Heart right ventricle (tissue), 16 donors: ENCODE measurements at places on chromosomes 3 and 15.

GRCh38 chr3:69103123-69103522 is 18.4 kb downstream of the ARL6IP5 start:
- DNase-seq, result no peak

DNA sequence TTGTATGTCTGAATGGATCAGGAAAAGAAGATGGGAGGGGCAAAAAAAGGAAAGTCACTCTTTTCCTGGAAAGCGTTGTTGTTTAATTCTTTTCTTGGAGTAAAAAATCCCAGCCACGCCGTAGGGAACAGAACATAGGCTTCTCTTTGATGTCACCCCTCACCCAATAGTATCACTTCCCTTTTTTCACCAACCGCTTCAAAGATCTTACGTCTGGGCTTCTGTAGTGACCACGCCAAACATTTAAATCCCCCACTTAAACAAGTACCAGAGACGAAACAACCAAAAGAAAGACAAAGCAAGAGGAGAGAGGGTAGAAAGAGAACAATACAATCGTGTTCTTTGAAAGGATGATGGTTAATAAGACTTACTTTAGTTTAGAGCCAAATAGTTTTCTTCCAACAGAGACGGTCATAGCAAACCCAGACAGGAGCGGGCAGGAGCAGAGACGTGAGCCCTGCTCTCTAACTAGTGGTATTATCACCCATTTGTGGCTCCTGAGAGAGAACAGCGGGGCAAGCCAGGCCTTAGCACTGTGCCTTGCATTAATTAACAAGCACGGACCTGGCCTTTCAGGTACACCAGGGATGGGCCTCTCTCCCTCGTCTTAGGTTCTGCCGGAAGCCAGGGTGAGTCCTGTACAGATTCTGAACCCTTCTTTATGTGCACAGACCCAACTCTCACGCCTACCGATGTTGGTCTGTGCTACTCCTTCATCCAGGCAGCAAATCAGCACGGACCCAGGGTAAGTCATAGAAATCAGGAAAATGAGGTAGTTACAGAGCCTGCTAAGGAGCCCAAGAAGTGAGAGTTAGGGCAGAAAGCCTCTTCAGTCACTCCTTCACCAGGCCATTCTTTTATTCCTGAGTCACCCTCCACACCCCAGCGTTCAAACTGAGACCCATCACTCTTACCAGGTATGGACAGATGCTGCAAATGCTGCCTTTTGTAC is 28.2 kb upstream of the BCL6 start:
- DNase-seq, result no peak

GRCh38 chr3:72494626-72495025 is 353.6 kb downstream of the SHQ1 start:
- no peak for DNase-seq

- DNase-seq, result no peak
These were observed 138.1 kb downstream of the GREM1 start for GRCh38 chr15:32855942-32856341.

DNA sequence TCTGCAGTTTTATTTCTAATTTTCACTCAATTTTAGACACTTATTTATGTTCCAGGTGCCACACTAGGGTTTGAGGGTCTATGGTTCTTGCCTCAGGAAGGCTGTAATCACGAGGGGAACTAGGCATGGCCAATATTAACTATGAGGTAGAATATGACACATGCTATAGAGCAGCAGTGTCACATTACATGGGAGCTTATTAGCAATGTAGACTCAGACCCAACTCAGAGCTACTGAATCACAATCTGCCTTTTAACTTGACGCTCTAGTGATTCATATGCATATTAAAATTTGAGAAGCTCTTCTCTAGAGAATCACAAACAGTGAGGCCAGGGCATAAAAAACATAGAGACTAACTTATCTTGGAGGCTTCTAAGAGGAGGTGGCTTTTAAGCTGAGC is 32.8 kb upstream of the MRPL3 start:
- DNase-seq, result no peak

- no peak for DNase-seq
These were observed 5.1 kb downstream of the TMOD2 start for GRCh38 chr15:51756482-51756881.

DNA sequence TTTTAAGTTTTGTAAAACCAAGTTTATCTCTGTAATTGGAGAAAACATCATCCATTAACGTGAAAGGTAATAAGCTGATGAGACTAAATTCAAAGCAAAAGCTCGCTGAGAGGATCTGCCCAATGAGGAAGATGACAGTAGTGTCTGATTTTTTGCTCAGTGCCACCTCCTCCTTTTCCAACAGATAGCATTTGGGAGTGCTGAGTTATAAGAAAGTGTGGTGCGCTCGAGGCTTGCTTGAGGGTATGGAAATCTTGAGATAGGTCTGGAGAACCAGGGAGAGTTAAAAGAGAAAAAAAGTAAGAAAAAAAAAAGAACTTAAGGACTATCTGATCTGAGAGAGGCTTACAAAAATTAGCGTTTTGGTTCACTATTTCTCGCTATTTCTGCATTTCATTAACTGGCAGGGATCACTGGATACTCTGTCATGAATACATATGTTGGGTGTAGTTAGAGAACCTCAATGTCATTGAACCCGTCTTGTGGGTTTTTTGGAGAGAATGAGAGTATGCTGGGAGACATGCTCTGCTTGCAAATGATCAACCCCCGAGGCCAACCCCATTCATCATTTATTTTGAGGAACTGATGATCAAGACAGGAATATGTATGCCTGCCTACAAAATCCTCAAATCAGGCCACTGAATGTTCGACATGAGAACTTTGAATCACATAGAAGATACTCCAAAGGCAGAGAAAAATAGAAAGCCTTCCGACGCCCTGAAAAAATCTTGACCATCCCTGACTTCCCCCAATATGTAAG is 973 bp upstream of the USP13 start:
- no peak for DNase-seq

DNA sequence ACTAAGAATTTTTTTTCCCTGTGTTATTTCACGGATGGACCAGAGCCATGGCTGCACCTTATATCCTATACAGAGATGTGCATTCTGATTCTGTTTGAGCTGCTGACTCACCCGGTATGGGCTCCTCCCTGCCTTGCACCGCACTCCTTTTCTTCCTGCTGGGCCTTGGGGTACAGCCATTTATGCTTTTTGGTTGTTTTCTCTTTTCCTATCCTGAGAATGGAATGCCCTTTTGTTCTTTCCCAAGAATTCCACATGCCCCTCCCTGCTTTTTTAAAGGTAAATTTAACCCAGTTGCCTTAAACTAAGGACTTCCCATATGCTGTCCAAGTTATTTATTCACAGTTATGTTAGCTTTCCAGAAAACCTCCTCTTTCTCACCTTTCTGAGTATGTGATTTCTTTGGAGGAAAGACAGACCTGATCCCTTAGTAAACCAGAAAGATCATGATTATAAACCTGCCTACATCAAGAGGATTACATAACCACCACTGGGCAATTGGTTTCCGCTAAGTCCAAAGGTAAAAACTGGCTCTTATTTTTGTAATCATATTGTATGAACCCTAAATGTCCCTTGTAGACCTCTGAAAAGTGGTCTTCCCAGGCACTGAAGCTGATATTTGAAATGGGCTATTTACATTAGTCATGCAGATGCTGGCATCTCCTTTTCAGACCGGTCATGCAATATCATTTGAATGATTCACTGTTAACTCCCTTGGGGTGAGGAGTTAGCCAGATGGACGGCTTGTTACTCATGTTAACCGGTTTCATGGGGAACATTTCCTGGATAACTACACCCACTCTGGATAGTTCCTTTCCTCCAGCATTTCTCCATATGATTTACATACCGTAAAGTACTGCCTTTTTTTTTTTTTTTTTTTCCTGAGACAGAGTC is 45.5 kb downstream of the TMOD3 start:
- peak; percentile 40 for DNase-seq
